GM23338 (cell line): ENCODE measurements at places on chromosomes 2 and 18.

- peak; percentile 53 for DNase-seq
These were observed 770 bp downstream of the NBAS start for GRCh38 chr2:15560140-15560987.

DNA sequence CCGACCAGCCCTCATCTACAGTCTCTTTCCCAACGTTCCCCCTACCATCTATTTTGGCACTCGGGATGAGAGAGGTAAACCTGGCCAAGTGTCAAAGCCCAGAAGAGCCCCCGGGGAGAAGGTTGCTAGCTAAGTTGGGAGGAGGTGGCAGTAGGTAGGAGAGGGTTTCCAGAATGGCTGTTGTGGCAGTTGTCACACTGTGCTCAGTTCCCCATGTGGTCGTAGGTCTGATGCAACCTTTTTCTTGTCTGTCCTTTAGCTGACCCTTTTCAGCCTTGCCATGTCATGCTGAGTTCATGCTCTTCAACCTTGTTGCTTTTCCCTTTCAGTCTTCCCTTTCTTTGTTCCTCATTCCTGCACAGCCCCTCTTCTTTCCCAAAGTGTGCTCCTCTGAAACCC is 34.5 kb downstream of the TTLL4 start:
- no peak for DNase-seq

DNA sequence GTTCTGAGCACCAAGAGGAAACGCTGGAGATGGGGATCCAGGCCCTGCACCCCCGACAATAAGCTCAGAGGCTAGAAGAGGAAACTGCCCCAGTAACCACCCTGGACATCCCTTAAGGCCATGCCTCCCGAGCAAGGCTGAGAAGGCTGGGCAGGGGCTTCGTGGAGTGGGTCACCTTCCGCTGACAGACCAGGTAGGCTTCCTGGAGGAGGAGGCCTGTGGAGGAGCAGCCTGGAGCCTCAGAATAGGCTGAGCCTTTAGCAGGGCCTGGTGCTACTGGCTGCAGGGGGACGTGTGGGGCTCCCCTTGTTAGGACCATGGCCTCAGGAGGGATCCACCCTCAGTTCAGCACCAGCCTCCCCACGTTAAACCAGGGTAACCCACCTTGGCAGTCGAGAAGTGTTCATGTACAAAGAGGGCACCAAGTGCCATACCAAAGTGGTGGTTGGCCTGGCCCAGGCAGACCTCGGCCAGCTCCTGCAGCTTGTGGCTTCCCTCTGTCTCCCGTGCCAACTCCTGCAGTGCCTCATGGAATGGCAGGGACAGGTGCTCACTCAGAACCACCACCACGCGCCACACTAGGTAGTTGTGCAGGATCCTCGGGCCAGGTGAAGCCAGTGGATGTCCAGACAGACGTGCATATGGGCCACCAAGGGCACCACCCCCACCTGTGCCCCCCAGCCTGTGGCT is 28.5 kb upstream of the ALPP start:
- DNase-seq, result no peak

DNA sequence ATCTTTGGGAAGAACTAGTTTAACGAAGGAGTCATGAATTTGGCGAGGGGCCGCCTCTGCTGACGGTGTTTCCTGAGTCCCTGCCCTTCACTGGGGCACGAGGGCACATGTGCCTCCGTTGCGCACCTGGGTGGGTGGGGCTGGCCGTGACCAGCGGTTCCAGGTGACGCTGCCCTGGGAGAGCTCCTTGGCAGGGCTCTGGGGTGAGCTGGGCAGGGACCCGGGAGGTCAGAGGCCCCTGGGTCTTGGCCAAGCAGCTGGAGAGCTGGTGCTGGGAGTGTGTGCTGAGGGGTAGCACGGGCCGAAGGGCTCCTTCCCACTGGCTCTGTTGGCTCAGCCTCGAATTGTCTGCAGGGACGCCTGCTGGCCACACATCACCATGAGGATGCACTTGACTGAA is 104.6 kb downstream of the RTP5 start:
- no peak for DNase-seq

GRCh38 chr2:239684996-239685395 is 284.2 kb upstream of the HDAC4 start:
- DNase-seq, result no peak

DNA sequence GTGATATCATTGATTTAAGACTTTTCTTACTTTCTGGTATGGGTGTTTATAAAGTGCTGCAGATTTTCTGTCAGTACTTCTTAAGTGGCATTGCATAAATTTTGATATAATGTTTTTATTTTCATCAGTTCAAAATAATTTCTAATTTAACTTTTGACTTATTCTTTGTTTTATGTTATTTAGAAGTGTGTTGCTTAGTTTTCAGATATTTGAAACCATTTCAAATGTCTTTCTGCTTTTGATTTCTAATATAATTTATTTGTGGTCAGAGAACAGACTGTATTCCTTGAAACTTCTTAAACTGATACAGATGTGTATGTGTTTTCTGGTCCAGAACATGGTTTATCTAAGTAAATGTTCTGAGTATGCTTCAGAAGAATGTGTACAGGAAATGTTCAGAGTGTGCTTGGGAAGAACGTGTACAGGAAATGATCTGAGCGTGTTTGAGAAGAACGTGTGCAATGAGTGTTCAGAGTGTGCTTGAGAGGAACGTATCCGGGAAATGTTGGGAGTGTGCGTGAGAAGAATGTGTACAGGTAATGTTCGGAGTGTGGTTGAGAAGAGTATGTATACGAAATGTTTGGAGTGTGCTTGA is 265.7 kb upstream of the HS6ST1 start:
- DNase-seq, result no peak

DNA sequence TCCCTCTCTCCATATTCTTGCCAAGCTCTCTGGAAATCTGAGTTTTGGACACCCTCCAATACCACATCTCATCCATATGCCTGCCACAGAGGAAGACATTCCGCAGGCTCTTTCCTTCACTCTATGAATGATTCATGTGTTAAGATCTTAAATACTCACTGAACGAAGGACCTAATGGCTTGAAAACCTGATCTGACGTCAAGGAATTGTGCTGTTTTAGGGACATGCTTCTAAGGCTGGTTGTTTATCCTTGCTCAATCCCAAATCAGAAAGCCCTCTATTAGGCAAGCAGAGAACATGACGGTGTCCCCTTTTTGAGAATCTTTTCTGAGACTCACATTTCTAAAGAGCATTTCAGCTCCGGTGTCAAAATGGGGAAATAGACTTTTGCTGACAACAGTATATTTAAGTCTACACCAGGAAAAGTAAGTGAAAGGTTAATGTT is 83.7 kb upstream of the GALNT5 start:
- DNase-seq, result no peak

DNA sequence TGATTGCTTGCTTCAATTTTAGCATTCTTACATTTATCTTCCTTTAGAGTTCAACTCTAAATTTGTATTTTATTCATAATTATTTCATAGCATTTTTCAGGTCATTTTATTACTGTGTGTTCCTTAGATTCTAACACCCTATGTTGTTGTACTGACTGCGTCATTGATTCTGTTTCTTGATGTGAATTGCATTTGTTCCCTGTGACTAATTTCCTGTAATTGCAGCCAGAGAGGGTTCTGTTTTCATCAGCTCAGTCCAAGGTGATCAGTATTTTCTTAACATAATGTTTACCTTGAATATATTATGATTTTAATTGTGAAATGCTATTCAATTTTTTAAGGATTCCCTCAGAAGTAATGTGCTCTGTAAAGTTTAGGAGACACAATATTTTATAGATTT is 970.2 kb upstream of the PIK3C3 start:
- no peak for DNase-seq

DNA sequence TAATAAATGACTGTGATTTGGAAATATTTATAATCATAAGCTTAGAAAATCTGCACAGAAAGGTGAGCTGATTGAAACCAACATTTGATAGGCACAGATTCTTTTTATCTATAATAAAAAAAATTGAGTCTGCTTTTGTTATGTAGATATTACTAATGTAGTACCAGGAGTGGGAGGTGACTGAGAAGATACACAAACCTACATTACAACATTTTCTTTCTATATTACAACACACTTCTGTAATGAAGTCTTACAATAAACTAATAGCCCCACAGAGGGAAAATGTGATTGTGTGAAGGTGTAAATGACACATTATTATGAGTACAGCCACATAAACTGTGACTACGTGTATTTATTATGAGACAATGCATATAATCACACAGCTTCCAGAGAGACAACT is 241.6 kb downstream of the PIEZO2 start:
- no peak for DNase-seq

DNA sequence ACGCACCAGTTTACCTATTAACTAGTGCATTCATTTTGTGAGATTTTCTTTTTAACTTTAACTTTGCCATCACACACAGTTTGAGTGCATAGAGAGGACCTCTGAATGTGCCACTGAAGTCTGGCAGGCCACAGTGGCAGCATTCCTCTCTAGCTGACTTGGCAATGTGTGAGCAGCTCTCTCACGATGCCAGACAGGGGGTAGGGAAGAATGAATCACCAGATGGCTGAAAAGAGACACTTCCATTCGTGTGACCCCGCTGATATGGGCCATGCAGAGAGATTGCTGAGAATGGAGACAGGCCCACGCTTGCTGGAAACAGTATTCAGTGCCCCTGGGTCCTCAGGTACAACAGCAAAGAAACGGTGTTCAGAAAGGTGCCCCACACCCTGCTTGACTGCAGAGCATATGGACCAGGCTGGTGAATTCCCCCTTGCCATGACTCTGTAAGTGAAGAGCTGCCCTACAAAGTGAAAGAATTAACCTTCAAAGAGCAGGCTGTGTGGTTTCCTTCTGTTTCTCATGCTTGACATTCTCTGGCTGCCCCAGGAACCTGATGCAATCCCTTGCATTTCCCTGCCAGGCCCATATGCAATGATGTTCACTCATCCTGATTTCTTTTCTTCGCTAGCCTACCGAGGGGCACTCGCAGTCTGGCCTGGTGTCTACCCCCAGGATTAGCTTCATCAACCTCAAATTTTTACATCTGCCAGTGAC is 236.1 kb downstream of the CDH20 start:
- DNase-seq, result peak; percentile 43

DNA sequence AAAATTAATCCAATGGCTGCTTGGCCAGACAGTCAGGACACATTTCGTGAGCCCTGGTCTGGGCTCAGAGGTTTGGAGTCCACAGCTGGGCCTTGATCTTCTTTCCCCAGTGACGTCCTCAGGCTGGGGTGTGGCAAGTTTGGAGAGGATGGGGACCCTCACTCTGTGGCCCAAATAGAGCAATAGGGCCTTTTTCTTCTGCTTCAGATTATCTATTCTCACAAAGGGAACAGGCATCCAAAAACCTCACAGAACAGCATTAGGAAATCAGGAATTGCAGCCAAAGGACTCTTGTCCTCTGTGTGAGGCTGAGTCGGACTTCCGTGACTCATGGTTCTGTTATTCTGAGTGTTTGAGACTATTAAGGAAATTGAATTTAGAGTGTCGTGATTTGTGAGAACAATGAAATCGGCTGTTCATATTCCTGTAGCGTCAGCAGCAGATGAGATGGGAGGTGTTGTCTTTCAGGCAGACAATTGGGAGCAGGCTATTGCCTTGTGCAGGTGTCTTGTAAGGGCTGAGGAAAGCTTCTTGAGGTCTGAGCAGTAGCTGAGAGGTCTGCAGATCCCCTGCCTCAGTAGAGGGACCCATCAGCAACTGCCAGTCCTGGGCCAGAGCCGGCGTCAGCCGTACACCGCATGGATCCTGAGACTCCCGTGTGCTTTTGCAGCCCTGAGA is 113.8 kb downstream of the SH3RF3 start:
- DNase-seq, result no peak

DNA sequence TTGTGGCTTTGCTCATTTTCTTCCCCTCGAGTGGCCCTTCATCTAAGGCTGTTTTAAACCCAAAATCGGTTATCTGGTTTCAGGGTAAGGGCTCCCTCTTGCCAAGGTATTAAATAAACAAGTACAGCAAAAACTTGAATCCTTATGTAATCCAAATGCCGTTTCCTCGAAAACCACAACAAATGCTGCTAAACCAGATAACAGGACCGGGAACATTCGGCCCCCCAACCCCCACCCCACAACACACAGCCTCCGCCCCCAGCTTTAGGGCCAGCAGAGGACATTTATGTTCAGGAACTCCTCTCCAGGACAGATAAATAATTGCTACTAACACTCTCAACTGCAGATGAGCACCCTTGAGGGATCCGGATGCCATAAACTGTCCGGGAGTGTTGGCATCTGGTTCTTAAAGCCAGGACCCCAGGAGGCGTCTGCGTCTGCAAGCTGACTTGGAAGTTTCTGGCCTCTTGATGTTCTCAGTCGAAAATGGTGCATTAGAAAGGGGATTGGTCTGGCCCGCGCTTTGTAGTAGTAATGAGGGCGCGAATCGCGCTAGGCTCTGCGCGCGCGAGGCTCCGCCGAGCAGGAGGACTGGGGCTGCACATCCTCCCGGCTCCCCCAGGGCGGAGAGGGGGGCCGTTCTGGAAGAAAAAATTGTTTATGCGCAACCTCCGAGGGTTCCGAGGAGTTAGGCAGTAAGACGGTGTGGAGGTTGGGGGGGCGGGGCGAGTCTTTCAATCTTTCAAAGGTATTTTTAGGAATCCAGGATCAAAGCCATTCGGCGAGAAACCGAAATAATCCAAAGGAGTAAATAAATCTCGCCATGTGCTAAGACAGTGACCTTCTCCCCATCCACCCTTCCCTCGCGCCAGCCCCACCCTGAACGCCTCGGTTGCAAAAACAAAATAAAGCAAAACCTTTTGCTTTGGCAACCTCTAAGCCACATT is 3.9 kb upstream of the ID2 start:
- peak; percentile 89 for DNase-seq

DNA sequence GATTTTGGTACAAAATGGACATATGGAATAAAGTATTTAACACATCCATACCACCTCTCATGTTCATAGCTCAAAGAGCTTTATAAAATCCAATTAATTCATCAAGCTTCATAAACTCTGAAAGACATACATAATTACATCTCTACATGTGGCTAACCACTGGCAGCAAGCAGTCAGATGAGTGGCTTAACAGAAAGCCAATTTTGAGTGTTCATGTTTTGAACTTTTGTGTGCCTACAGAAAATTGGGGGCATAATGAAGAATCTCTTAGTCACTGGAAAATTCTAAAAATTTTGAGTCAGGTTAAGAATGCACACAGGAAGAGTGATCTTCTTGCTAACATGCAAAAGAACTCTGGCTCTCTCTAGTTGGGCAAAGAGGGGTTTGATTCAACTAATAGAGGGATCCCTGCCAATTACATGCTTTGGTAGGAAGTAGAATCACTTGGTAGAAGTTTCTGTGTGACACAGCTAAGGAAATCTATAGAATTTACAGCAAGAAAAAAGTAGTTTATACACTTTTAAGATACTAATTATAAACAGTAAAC is 287.4 kb downstream of the NOL4 start:
- no peak for DNase-seq

DNA sequence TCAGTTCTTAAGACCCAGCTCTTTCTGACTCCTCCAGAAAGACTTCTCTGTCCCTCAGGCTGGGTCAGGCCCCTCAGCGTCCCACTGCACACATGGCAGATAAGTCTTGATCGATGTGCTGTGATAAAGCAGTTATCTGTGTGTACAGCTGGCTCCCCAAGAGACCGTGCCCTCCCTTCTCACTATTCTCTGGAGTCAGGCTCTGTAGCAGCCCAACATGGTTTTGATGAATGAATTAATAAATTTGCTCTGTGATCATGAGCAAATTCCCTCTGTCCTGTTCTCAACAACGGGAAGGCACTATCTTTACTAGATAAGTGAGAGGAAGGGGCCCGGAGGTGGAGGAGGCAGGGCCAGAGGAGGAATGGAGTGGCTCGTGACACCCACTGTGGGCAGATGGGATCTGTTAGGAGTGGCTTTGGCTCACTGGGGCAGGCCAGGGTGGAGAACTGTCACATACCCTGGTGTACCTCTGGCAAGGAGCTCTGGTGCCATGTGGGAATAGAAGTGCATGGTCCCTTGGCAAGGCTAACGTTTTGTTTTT is 48.3 kb downstream of the ZFP36L2 start:
- DNase-seq, result no peak
